ENCODE measurements at places on chromosomes 12 and 14.

DNA sequence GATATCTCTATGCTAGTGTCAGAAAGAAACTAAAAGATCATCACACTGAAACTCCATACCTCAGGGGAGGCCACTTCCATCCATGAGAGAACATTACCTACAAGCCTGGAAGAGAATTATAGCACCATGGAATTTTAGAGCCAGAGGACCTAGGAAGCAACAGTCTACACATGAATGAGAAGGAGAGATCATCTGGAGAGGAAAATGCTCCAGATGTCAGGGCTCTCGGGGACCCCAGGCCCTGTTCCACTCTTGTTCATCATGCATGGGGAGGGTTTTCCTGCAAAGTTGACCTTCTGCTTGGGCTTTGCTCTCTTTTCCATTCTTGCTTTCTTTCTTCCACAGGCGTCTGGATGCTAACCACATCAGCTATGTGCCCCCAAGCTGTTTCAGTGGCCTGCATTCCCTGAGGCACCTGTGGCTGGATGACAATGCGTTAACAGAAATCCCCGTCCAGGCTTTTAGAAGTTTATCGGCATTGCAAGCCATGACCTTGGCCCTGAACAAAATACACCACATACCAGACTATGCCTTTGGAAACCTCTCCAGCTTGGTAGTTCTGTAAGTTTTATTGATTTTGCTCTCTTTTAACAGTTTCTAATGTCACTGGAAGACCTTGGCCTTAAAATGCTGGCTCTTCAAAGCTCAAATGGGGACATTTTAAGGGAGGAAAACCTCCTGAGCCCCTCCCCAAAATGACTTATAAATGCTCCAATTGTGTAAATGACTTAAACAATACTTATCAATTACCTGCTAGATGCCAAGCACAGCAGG lies 110.7 kb downstream of the ZFC3H1 start:
- no peak for DNase-seq

DNA sequence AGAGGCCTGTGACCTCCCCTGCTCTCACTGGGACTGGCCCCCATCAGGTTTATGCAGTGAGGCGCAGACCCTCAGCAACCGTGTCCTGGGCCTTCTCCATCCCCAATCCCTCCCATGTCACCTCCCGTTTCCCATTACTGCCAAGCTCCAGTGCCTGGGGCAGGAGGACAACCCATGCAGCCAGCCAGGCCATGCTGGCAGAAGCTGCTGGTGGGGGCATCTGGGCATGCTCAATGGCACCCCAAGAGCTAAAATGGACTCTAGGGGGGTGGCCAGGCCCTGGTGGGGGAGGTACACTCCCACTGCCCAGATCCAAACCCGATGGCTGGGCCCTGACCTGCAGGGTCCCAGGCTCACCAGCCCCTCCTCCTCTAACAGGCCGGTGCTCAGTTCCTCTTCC lies 20.5 kb upstream of the GPR132 start:
- DNase-seq: no peak

GRCh38 chr12:12527820-12528296 lies 34.8 kb downstream of the DUSP16 start:
- no peak for DNase-seq

- no peak for DNase-seq
Observed at GRCh38 chr14:98242903-98243302, 1029.1 kb downstream of the BCL11B start.

- DNase-seq: no peak
Observed at GRCh38 chr14:74356892-74357575, 8.8 kb downstream of the VRTN start.

DNA sequence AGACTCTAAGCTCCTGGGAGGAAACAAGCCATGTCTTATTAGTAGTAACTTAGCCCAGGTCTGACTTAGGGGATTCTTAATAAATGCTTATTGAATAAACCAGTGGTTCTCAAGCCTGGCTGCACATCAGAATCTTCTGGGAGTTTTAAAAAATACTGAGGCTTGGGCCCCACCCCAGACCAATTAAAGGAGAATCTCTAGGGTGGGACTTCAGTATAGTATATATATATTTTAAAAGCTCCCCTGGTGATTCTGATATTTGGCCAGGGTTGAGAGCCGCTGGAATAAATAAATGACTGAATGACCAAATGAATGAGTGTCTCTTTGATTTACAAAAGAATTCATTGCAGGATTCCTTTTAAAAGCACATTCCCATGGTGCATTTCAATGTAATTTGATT lies 151.5 kb upstream of the GSC start:
- DNase-seq: no peak

DNA sequence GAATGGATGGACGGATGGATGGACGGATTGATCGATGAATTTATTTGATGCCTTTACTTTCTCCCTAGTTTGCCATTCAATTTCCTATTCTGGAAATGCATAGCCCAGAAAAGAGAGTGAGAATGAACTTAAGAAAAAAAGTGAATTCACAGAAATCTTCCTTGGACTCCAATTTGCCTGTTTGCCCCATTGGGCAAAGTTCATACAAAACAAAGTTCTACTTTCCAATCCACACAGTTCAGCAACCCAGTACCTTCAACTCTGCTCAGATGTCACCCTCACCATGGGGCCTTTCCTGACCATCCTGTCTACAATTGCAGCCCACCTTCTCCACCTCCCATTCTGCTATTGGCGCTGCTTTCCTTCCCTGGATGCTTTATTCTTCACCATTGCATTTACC lies 8.2 kb upstream of the NUAK1 start:
- DNase-seq: no peak

DNA sequence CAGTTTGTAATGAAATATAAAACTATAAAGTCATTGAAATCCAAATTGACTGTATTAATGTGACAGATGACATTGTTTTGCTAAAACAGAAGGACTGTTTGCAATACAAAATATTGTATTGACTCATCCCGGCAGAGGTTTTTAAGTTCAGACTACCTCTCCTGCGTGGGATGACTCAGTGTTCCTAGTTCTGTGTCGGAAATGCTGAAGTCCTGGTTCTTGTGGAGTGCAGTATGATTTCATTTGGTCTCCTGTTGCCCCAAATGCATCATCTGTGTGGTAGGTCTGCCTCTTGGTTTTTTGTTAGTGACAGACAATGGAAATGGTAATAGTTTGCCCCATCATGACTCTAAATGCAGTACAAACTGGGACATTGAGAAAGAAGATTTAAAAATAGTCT lies 27.8 kb downstream of the PELI2 start:
- DNase-seq: no peak

- DNase-seq: no peak
Observed at GRCh38 chr12:113403435-113404415, at the start of gene SDS. SDS (minus strand) TSS chr12:113403887; CDS start chr12:113399708, 4,179 bp downstream.

DNA sequence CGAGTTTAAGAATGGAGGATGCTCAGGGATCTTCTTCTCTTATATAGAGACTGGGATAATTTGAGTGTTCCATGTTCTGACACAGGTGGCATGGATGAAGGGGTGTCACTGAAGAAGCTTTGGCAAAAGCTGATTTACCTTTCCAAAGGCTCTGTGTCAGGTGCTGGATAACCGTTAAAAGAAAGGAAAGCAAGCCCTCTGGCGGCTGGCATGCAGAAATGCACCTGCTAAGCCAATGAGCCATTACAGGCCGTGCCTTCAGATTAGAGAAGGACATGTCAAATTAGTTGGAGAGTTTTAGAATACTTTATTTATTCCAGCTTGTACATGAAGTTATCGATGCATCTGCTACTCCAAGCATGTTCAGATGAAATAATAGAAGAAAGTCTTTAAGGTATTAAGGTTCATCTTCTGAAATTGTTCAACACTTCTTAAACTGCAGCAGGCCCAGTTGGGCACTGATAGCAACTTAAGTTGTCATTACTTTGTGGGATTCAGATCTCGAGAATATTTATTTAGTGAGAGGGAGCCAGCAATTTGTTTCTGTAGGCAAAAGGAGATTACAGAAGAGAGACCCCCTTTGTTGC lies 678.2 kb downstream of the NRXN3 start:
- DNase-seq: peak; percentile 71

DNA sequence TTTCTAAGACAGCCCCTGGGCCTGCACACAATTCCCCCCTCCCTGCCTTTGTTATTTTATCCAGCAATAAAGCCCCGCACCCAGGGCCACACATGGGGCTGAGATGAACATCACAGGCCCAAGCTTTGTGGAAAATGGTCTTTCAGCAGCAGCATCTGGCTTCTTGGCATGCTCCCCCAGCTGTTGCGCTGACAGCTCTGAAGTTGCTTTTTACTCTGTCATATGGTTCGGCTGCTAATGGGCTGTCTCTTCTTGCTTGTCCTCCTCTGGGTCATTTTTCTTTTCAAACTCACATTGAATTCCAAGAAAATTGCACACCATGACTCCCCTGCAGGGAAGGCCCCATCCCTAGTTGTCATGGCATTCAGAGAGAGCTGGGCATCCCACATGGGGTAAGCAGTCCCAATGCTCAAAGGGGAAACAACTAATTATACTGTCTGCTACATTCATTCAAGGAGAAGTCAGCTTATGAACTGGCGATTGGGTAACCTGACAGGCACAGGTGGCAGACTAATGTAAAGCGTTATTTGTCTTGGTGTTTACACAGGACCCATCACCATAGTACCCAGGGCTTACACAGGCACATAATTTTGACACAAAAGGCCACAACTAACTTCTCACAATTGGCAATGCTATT lies 74.0 kb upstream of the CDKN3 start:
- DNase-seq: no peak

DNA sequence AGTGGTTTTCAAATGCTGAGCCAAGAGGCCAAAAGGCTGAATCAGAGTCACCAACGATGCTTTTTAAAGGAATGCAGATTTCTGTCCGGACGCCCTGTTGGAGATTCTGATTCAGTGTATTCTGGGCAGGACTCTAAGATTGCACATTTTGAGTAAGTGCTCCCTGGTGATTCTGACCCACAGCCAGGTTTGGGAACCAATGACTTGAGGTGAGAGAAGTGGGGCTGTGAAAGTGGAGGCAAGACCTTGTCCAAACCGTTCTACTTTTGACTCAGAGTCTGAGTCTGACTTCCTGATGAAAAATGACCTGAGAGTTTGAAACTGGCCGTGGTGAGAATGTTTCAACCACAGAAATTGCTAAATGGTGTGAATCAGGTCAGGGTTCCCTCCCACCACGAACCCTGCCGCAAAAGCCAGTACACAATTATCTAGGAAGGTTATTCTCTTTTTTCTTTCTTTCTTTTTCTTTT lies 90.2 kb downstream of the NTN4 start:
- DNase-seq: no peak

DNA sequence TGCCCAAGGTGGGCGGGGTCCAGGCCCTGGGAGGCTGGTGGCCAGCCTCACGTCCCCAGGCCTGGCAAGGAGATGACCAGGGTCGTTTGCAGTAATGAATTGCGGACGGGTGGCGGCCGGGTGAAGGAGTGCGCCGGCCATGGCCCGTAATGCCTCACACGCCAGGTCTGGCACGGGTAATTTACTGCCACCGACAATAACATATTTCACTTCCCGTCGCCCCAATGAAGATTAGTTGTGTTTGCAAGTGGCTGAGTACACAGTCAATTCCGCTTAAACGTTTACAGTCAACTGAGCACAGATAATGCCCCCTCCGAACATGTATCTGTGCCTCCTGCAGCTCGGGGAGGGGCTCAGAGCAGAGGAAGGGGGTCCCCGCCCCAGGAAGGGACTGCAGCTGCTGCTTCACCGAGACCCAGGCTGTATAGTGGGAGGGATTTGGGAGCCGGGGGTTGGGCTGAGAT lies 48.3 kb downstream of the MVK start:
- no peak for DNase-seq

GRCh38 chr14:75023108-75023507 lies 20.4 kb downstream of the EIF2B2 start:
- no peak for DNase-seq

DNA sequence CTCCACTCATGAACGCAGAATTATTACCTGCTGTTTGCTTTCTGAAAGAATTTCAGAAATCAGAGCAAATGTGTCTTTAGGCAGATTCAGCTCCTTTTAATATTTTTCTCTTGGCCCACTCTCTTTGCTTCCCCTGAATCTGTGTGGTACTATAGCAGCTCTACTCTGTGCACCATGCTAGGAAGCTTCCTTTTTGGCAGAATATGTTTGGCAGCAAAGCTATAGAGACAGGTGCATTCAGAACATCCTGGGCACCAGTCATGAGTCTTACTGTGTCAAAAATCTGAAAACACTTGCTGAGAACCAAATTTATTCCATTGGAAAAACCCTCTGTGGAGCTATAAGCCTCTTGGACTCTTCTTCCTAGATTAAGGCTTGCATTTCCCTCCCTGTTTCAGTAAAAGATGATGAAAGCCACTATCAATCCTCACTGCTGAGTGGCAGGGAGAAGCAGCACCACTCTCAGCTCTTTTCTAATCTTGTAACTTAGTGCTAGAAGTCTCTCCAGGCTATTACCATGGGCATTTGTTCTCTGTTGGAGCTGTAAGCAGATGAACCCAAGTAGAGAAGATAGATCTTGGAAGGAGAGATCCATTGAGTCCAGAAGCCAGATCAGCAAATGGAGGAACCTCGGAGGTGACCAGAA lies 18.2 kb downstream of the CIPC start:
- no peak for DNase-seq

- no peak for DNase-seq
Observed at GRCh38 chr14:76311079-76311758, 64.7 kb upstream of the ESRRB start.

- DNase-seq: no peak
Observed at GRCh38 chr14:89110110-89110509, 285.7 kb downstream of the TTC8 start.

GRCh38 chr14:101732118-101732517 lies 29.4 kb upstream of the PPP2R5C start:
- no peak for DNase-seq

DNA sequence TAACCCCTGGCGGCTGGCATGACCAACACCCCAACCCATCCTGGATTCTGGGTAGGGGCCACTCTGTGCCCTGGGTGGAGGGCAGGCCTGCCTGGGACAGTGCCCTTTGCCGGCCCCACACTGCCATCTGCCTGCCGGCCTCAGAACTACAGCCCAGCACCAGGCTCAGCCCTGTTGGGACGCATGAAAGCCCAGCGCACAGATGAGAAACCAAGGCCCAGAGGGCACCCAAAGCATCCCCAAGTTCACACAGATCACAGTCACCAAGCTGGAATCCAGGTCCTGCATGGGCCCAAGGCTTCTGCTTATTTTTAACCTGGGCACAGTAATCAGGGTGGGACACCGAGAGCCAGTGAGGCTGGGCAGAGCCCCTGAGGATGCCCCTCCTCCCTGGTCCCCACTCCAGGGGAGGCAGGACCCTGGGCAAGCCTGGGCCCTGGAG lies 26.2 kb downstream of the RFLNA start:
- DNase-seq: peak; percentile 82

DNA sequence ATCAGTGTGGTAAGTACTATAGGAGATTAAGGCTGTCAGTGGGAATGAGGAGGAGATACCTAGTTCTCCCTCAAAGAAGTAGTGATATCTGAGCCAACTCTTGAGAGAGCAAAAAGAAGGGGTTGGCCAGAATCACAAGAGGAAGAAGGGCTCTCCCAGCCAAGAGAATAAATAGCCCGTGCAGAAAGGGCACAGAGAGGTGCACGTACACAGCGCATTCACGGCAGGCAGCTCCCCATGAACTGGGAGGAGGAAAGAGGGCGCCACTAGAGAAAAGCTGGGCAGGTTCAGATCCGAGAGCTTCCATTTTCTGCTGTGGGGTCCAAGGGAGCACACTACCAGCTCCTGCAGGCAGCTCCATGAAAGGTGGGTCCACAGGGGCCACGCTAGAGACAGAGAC lies 59.9 kb downstream of the PPP2R5E start:
- DNase-seq: no peak
